ENCODE measurements at places on chromosomes 5 and 9. TPM values are rescaled to one million over a fixed set of nuclear protein-coding genes. Genes with fewer than 3 reads are reported as not detected.

GRCh38 chr9:133959171-133959570 lies 33.0 kb downstream of the VAV2 start:
- DNase-seq, result no peak

- DNase-seq, result no peak
Observed at GRCh38 chr5:1494780-1495524, 28.8 kb downstream of the LPCAT1 start.

DNA sequence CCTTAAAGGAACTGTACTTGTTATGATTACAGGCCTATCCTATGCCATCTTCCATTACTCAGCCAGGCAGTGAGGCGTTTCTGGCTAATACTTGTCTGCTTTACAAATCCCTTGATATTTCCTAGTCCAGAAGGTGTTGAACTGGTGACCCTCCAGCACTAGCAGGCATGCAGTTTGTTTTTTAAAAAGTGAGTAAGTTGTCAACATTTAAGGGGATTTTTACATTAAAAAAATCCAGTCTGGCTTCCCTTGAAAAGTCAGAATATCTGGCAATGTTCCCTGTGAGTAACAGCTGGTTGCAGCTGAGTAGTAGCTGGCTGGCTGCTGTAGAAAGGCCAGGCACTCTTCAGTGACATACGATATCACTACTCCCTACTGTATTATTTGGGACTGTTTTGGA lies 21.8 kb downstream of the GRIN3A start:
- no peak for DNase-seq

- DNase-seq, result no peak
Observed at GRCh38 chr5:1002836-1003235, 5.8 kb upstream of the NKD2 start.

DNA sequence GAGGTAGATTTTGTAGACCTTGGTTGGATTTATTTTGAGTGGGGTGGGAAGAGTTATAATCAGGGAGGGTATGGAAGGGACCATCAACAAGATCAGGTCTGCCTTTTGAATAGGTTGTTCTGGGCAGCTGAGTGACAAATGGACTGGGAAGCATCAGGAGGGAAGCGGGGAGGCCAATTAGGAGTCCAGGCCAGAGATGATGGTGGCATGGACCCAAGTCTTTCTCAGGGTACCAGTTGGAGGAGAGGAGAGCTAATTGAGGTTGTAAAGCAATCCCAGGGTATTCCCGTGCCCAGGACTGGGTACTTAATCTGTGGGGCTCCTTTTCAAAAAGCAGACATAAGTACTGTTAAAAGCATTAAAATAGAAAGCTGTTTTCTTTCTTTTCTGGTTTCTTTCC lies 88.9 kb downstream of the ARHGAP26 start:
- DNase-seq, result no peak

- DNase-seq, result no peak
Observed at GRCh38 chr5:133796186-133796585, 172.2 kb downstream of the C5orf15 start.

DNA sequence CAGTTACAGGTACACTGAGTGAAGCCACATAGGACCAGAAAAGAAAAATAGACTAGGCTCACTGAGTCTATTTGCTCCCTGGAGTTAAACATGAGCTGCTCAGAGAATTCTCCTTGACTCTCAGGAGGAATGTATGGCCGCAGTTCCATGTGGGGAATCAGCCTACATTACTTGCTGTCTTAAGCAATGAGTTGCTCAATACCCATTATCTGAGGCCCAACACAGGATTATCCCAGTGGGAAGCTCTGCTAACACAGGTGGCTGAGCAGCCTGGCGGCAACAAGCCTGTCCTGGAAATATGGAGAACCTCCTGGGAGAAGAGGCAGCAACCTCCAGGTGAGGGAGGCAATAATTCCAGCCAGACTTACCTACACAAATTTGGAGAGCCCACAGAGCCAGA lies 177.5 kb upstream of the NREP start:
- DNase-seq, result no peak

- DNase-seq, result no peak
Observed at GRCh38 chr5:139104577-139105276, 93.4 kb downstream of the SIL1 start.

GRCh38 chr5:148858106-148858505 lies 31.7 kb downstream of the ADRB2 start:
- DNase-seq, result no peak

DNA sequence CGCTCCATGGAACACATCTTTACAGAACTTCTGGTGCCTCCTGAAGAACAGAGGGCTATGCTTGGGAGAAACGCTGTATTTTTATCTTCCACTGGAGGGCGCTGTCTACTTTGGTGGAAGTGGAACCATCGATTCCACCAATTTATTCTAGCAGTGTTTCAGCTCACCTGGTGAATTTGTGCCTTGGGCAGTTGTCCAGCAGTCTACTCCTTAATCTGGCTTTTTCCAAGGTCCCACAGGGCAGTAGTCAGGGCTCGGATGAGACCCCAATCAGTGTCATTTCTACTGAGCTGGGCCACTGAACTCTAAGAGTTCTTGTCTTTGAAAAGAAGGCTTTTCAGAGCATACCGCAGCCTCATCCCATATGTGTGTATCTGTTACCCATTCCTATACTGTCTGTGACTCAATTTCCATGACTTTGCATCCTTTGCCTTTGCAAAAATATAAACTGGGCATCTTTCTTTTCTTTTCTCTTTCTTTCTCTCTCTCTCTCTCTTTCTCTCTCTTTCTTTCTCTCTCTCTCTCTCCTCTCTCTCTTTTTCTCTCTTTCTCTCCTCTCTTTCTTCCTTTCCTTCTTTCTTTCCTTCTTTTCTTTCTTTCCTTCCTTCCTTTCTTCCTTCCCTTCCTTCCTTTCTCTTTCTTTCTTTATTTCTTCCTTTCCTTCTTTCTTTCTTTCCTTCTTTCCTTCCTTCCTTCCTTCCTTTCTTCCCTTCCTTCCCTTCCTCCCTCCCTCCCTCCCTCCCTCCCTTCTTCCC lies 138.4 kb upstream of the ZNF618 start:
- no peak for DNase-seq

- no peak for DNase-seq
Observed at GRCh38 chr5:172687940-172688339, 46.9 kb downstream of the NEURL1B start.

GRCh38 chr5:138503487-138504270 lies 38.4 kb downstream of the EGR1 start:
- DNase-seq, result no peak

DNA sequence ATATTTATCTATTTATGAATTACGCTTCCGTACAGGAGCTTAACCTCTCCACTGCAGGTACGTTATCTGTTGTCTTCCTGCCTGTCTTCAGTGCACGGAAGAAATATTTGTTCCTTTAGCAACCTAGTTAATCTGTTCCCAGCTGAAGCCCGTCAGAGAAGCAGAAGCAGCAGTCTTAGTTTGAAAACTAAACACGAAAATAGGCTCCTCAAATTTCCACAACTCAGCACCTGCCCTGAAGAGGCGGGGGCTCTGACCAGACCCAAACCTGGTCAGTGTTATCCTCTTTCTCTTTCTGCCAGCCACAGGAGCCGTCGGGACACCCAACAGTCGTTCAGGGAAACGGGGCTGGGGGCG lies 462 bp downstream of the NUDCD2 start:
- no peak for DNase-seq

DNA sequence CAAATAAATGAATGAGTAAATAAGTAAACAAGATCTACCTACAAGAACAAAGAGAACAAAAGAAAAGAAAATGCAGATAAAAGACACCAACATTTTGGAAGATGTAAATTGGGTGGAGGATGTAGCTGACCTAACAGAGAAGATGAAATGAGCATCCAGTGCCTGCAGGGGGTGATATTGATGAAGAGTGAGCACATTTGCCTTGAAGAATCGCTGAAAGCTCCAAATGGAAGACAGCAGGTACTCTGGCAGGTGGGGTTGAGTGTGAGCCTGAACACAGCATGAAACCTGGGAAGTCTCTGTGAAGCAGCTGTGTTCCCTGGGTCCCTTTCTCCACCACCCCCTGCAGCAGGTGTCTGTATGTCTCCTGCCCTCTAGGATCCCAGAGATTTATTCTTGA lies 125.6 kb downstream of the NXNL2 start:
- DNase-seq, result no peak

GRCh38 chr5:152855441-152855840 lies 450.4 kb upstream of the NMUR2 start:
- DNase-seq, result no peak

DNA sequence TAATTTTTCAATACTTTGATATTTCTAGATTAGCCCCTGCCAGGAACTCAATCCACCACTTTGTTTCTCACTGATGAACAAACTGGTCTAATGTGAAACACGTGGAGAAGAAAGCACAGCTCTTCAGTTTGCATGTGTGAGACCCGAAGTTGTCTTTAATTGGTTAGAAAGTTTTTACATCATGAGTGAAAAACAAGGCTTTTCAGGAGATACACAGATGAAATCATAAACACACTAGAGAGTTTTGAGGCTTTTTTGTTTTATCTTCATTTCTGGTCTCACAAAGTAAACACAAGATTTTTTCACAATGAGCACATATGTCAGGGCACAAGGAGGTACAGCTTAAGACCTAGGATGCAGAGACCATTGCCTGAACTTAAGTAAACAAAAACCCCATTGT lies 84.5 kb upstream of the MOCS2 start:
- no peak for DNase-seq

GRCh38 chr9:27429917-27430316 lies 94.2 kb upstream of the IFNK start:
- no peak for DNase-seq

- no peak for DNase-seq
Observed at GRCh38 chr9:98010445-98010844, 27.3 kb downstream of the ANP32B start.

GRCh38 chr9:109109967-109110328 lies 9.8 kb downstream of the TMEM245 start:
- DNase-seq, result no peak

- DNase-seq, result no peak
Observed at GRCh38 chr9:38060681-38061080, 8.3 kb downstream of the SHB start.

- DNase-seq, result no peak
Observed at GRCh38 chr9:34555936-34556525, 33.2 kb upstream of the ENHO start.

DNA sequence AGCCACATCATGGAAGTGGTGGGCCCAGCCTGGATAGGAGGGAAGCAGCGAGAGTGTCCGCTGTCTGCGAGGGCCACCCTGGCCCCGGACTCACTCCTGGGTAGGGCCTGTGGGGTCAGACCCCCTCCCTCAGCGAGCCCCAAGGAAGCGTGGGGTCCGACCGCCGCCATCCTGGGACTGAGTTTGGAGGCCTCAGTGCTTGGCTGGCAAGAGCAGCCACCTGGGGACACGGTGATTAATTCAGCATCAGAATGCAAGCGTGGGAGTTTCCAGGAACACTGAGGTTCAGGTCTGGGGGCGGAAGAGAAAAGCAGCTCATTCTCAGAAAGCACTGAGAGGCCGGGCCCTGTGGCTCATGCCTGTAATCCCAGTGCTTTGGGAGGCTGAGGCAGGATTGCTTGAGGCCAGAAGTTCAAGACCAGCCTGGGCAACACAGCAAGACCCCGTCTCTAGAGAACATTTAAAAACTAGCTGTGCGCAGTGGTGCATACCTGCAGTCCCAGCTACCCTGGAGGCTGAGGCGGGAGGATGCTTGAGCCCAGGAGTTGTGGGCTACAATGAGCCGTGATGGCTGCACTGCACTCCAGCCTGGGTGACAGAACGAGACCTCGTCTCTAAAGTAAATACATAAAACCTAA lies 18.3 kb upstream of the CAMSAP1 start:
- DNase-seq, result peak; percentile 41

DNA sequence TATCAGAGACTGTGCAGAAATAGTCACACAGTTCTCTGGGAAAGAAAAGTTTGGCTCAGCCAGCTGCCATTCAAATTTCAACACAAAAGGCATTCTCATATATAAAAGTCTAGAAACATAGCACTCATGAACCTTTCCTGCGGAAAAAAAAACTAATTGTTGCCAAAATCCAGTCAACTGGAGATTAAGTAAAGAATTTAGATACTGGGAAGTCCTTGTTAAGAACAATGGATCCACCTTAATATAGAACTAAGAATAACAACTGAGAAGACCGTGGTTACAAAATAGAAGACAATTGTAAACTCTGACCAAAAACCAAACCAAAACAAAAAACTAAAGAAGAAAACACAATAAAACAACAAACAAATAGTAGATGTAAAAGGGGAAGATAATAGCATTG lies 238.8 kb upstream of the PCSK5 start:
- no peak for DNase-seq

DNA sequence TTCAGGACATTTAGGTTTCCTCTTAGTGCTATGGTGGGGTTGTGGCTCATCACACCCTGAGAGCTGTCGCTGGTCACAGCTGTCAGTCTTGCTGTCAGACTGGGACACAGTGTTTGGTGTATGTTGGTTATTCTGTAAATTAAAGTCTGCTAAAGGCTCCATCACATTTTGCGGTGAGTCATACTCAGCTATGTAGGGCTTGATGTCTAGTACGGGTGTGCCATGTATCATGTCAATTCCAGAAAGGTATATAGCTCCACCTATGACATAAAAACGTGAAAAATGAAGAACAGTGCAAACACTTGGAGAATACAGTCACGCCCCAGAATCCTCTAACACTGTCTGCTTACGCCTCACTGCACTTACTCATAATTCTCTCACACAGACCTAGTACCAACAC lies 11.9 kb downstream of the TRMO start:
- no peak for DNase-seq

DNA sequence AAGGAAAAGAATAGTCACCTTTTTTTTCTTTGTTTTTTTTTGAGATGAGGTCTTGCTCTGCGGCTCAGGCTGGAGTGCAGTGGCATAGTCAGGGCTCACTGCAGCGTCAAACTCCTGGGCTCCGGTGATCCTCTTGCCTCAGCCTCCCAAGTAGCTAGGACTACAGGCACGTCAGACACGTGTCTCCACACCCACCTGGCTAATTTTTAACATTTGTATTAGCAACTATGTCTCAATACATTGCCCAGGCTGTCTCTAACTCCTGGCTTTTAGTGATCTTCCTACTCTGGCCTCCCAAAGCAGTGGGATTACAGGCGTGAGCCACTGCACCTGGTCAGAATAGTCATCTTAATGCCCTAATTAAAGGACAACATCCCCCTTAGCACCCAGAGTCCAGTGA lies 54.4 kb upstream of the CTSL start:
- no peak for DNase-seq

Gene KLF9
- 18.1 TPM for total RNA-seq

Gene EPB41L4B
- 2.0 TPM for total RNA-seq

Gene MYOZ3
- 0.51 TPM for total RNA-seq

Gene FOXD1
- total RNA-seq, result 0.13 TPM

Gene OMD
- total RNA-seq, result not detected

Gene PCDHGA9
- total RNA-seq, result 0.39 TPM

Gene PRRC1
- 59.7 TPM for total RNA-seq

Gene PCDHGB5
- total RNA-seq, result 0.56 TPM

Data from activated T-helper 1 cell treated with anti-CD3 and anti-CD28 coated beads, Interleukin-12 subunit alpha, Interleukin-12 subunit beta, Interleukin-2, Interleukin-4 antibody, amounts not matched to agents 30 ng/mL and 10 ng/mL and 1 ng/mL, durations not matched to agents 14 hours and 24 hours and 36 hours (primary cell).